ENCODE measurements at places on chromosomes 1 and 21. TPM values are rescaled to one million over a fixed set of nuclear protein-coding genes. Genes with fewer than 3 reads are reported as not detected.

The PRAMEF9 gene
- total RNA-seq = not detected

The TMEM82 gene
- total RNA-seq = not detected

The ALX3 gene
- not detected for total RNA-seq

The OR10J1 gene
- total RNA-seq = not detected

The KCNK2 gene
- not detected for total RNA-seq

The LCE2B gene
- total RNA-seq = not detected

The PCNX2 gene
- total RNA-seq = 11.0 TPM

GRCh38 chr1:47396671-47397196, 19.4 kb upstream of the FOXE3 start:
- peaks cover 19% of the 10 kb centered on the region for H3K36me3 ChIP-seq
- H3K27ac ChIP-seq = no peak overlapping the region
- peak; percentile 28 for DNase-seq
- H3K27me3 ChIP-seq = no peaks in the 10 kb centered on the region

GRCh38 chr1:231217056-231217455, 24.0 kb upstream of the GNPAT start:
- H3K27me3 ChIP-seq = no peaks in the 10 kb centered on the region
- H3K36me3 ChIP-seq = no peaks in the 10 kb centered on the region
- H3K4me1 ChIP-seq = no peaks in the 10 kb centered on the region
- H3K4me3 ChIP-seq = no peak overlapping the region
- H3K27ac ChIP-seq = no peak overlapping the region
- no peak for DNase-seq

DNA sequence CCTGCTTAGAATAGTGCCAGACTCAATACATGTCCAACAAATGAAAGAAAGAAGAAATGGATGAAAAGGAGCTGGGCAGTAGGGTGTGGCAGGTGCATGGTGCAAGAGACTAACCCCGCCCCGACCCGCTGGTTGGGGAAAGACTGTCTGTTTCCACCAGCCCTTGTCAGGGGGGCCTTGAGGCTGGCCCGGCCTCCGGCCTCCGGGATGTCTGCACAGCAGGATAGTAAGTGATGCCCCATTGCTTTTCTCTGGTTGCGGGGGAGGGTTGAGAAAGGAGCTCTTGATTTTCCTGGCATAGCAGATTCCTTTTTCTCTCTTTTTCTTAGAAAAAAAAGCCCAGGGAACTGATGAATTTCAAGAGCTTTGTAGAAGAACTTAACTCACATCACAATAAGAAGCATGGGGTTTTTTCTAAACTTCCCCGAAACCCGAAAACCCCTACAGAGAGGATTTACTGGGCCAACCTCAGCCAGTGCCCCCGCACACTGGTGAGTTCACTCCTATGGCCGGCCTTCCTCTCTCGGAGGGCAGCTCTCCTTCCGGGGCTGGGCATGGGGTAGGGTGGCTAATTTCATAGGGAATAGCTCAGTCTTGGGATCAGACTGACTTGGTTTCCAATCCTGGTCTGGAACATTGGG, 12.5 kb upstream of the TTC22 start:
- no peaks in the 10 kb centered on the region for H3K4me1 ChIP-seq
- H3K27ac ChIP-seq = no peak overlapping the region
- no peaks in the 10 kb centered on the region for H3K27me3 ChIP-seq
- no peak overlapping the region for H3K4me3 ChIP-seq

DNA sequence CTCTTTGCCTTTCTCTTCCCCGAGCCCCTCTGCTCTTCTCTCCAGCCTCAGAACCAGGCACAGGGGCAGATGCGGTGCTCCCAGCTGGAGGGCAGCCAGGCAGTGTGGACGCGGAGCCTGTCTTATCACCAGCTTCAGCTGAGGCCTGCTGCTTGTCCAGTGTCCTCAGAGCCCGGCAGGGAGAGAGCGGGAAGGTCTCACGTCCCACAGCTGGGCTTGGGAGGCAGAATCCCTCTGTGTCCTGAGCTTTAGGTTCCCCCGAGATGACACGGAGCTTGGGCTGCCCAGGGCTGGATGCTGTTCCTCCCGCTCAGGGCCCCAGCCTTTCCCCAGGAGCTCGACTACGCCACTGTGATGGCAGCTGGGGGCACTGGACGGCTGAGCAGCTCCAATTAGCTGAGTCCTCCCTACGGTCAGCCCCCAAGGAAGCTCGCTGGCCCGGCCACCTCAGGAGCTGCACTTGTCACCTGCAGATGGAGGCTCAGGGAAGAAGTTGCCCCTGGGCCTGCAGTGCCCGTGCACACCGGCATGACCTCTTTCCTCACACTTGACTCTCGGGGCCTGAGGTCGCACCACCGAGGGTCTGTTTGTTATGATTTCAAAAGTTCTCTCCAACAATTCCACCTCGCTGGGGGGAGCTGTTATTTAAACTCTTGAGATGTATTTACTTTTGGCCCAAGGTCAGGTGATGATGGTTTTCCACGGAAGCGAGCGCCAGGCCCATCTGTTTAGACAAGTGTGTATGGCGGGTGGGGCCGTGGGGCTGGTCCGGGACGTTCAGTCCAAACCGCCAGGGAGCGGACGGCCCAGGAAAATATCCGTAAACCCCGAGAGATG, 127.3 kb downstream of the SIK1 start:
- DNase-seq = no peak
- H3K36me3 ChIP-seq = no peaks in the 10 kb centered on the region
- H3K4me1 ChIP-seq = no peaks in the 10 kb centered on the region
- no peaks in the 10 kb centered on the region for H3K27me3 ChIP-seq

DNA sequence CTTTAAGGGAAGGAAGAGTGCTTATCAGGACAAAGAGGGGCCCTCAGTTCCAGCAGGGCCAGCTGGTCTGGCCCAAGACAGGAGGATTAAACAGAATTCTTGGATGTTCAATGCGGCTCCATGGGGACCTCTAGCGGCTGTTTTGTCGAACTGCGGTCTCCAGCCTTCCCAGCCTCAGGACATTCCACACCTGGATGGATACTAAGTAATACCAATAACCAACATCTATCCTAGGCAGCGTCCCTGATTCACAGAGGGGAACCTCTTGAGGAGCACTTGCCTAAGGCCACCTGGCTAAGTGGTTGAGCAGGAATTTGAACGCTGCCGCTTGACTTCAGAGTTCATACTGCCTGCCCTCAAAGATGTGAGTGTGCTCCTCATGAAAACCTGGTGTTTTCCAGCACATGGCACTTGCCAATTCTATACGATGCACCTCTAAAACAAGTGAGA, 15.5 kb upstream of the CD247 start:
- no peak overlapping the region for H3K4me3 ChIP-seq
- DNase-seq = peak; percentile 57
- no peaks in the 10 kb centered on the region for H3K27me3 ChIP-seq
- H3K27ac ChIP-seq = no peak overlapping the region
- no peaks in the 10 kb centered on the region for H3K4me1 ChIP-seq

- H3K27me3 ChIP-seq = no peaks in the 10 kb centered on the region
- no peak overlapping the region for H3K4me3 ChIP-seq
- H3K27ac ChIP-seq = no peak overlapping the region
- H3K36me3 ChIP-seq = peaks cover 15% of the 10 kb centered on the region
- no peak for DNase-seq
- H3K4me1 ChIP-seq = no peaks in the 10 kb centered on the region
These were observed 80.3 kb downstream of the SLC35A3 start for GRCh38 chr1:100050139-100050538.

DNA sequence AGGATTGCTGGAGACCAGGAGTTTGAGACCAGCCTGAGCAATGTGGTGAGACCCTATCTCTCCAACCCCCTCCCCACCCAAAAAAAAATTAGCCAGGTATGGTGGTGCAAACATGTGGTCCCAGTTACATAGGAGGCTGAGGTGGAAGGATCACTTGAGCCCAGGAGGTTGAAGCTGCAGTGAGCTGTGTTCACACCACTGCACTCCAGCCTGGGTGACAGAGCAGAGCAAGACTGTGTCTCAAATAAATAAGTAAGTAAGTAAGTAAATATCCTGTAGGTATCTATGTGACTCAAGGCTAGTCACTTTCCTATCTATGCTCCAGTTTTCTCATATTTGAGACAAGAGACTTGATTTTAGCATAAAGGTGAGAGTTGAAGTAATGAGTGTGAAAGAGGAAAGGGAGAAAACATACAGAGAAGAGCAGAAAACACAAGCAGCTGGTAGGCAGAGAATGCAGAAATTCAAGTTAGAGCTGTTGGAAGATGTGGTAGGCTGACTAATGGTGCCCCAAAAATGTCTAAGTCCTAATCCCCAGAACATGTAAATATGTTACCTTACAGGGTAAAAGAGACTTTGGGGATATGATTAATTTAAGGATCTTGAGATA, 7.5 kb downstream of the PPP1R12B start:
- H3K27me3 ChIP-seq = no peaks in the 10 kb centered on the region
- DNase-seq = no peak
- H3K27ac ChIP-seq = no peak overlapping the region
- no peaks in the 10 kb centered on the region for H3K4me1 ChIP-seq
- H3K4me3 ChIP-seq = no peak overlapping the region

- H3K36me3 ChIP-seq = no peaks in the 10 kb centered on the region
- H3K4me1 ChIP-seq = no peaks in the 10 kb centered on the region
- no peak overlapping the region for H3K4me3 ChIP-seq
- no peak overlapping the region for H3K27ac ChIP-seq
These were observed 34.2 kb downstream of the GJA5 start for GRCh38 chr1:147726168-147726567.

DNA sequence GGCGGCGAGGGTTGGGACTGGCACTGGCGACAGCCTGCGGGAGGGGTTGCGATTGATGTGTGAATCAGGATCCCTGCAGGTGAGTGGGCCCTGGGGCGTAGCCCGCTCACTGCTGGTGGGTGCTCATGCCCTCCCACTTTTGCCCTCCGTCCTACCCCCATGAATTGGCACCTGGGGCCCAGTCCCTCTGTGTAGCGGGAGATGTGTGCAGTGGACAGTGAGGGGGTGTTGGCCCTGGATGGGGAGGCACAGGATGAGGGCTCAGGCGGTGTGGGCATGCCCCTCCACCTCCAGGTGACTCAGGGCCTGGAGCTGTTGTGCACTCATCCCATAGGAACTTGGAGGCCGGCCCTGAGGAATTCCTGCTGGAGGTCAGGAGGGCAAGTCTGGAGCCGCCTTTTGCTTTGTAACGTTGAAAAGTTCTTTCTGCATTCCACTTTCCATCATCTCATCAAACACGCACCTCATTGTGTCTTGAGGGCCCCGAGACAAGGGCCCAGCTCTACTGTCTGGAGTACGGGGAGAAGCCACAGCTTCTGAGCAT, 3.0 kb downstream of the PEAR1 start:
- H3K4me1 ChIP-seq = peaks cover 52% of the 10 kb centered on the region
- H3K36me3 ChIP-seq = no peaks in the 10 kb centered on the region
- H3K4me3 ChIP-seq = no peak overlapping the region
- H3K27me3 ChIP-seq = peaks cover 4% of the 10 kb centered on the region
- H3K27ac ChIP-seq = peak overlapping the region; percentile 98

DNA sequence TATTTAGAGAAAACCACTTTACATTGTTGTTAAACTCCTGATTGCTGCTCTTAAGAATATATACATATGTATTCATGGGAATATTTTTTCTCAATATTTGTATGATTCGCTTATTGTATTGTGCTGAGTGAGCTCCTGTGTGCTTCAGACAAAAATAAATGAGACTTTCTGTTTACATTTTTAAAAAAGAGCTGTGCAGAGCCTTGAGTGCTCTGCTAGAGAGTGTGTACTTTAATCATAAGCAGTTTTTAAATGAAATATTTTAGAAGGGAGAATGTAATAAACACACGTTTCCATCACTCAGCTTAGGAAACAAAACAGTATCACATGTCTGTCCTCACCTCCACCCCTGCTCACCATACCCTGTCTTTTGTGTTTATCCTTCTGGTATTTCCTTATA, 9.7 kb downstream of the PTPN14 start:
- DNase-seq = no peak
- H3K4me3 ChIP-seq = no peak overlapping the region
- no peaks in the 10 kb centered on the region for H3K27me3 ChIP-seq
- peaks cover 7% of the 10 kb centered on the region for H3K4me1 ChIP-seq
- H3K27ac ChIP-seq = no peak overlapping the region

GRCh38 chr1:154578058-154578418, 10.5 kb downstream of the CHRNB2 start:
- no peaks in the 10 kb centered on the region for H3K4me1 ChIP-seq
- DNase-seq = no peak
- H3K27me3 ChIP-seq = no peaks in the 10 kb centered on the region

DNA sequence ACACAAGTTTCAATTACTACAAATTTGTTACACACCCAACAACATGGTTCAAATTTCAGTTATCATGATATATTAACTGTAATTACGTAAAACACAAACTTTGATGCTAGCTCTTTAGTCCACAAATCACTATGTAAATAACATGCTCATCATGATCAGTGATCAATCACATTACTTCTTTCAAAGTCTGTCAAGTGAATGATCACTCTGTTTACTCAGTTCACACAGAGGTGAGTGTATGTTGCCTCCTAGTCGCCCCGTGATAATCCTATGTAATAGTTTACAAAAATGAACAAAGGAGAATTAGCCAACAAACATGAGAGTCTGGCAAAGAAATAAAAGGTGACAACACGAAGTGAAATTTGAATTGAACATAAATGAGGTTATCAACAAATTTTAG, 14.3 kb downstream of the EDEM3 start:
- H3K27me3 ChIP-seq = no peaks in the 10 kb centered on the region
- DNase-seq = no peak
- H3K4me3 ChIP-seq = no peak overlapping the region
- no peaks in the 10 kb centered on the region for H3K36me3 ChIP-seq
- H3K4me1 ChIP-seq = no peaks in the 10 kb centered on the region

DNA sequence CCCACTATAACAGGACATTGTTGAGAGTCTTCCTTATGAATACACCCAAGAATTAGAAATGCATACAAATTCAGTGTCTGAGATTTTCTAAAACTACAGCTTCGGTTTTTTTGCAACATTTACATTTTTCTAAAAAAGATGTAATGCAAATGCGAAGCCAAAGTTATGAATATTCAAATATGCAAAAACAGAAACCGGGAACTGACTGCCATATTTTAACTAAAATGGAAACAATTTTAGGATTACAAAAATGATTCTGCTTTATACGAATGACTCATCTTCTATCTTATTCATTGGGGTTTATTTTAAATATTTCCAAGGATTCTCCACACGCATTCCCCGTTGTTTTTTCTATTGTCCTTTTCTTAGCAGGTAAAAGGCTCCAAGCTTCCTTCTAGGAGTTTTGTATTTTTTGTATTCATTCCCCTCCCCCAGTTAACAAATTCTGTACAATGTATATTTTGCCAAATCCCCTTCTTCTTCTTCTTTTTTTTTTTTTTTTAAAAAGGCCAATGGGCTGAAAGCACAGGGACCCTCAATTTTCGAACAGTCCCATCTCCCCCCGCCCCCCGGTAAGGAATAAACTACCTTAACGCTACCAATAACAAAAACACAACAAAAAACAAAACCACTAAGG, 1.0 kb downstream of the ARPC5 start:
- peaks cover 31% of the 10 kb centered on the region for H3K36me3 ChIP-seq
- peak; percentile 19 for DNase-seq
- peak overlapping the region; percentile 59 for H3K4me3 ChIP-seq
- H3K27ac ChIP-seq = peak overlapping the region; percentile 62
- H3K27me3 ChIP-seq = no peaks in the 10 kb centered on the region

DNA sequence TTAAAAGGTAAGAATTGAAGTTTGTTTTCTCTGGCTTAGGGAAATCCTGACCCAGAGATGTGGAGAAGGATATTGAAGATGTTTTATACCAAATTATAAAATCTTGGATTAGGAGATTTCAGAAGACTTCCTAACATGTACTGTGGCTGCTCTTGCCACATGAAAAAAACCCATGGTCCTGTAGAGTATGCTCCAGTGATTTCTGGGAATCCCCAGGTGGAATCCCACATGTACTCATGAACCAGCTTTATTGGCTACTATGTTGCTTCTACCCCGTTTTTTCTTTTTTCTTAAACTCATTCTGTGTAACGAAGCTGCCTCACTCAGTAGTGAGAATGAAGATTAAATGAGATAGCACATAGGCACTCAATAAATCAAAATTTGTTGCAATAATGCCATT, 132.7 kb upstream of the SGIP1 start:
- no peak for DNase-seq
- H3K27ac ChIP-seq = no peak overlapping the region
- H3K36me3 ChIP-seq = no peaks in the 10 kb centered on the region
- no peak overlapping the region for H3K4me3 ChIP-seq
- peaks cover 8% of the 10 kb centered on the region for H3K4me1 ChIP-seq
